Forelimb muscle (tissue), 1 donor: ENCODE measurements at places on chromosomes 2 and 18.
A peak's percentile ranks its signal among the peaks of the same experiment; 100 is the strongest.

GRCh38 chr2:160253440-160254188 lies 53.5 kb upstream of the ITGB6 start:
- DNase-seq = no peak

GRCh38 chr2:224110811-224111210 lies 71.7 kb upstream of the SERPINE2 start:
- DNase-seq = no peak

GRCh38 chr2:150374492-150374891 lies 113.0 kb downstream of the RND3 start:
- DNase-seq = peak; percentile 69

DNA sequence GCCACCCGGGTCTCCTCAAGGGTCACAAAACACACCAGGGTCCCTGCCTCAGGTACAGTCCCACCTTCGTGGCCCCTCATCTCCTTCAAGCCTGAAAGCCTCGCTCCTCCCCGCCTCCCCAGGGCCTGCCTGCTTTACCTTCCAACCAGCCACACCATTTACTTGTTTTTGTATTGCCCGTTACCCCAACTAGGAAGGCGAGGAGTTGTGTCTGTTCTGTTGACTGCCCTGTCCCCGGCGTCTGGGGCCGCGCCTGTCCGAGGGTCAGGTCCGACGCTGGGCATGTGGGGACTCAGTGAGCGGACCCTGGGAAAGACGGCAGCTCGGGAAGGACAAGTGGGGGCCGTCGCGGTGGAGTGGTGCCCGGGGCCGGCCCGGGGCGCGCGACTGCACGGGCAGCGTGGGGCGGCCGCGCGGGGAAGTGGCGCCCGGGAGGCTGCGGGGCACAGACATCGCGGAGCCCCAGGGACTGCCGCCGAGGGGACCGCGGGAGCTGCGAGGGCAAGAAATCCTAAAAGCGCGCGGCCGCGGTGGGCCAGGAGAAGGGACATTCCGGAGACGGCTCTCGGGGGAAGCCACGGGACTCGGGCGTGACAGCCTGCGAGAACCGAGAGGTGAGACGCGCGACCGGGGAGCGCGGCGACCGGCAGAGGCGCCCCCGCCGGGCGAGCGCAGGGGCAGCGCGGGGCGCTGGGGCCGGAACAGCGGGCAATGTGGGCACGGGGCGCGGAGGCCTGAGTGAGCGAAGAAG lies 797 bp upstream of the GRHL1 start:
- DNase-seq = no peak

GRCh38 chr2:165927353-165927752 lies 26.2 kb downstream of the TTC21B start:
- no peak for DNase-seq

- no peak for DNase-seq
These were observed 289.6 kb downstream of the PTPRM start for GRCh38 chr18:7856733-7857132.

- DNase-seq = no peak
These were observed 112.9 kb downstream of the PLB1 start for GRCh38 chr2:28608500-28609424.

- no peak for DNase-seq
These were observed 62.2 kb downstream of the ALPK2 start for GRCh38 chr18:58566556-58567292.

GRCh38 chr2:199101487-199101886 lies 356.3 kb downstream of the SATB2 start:
- no peak for DNase-seq

GRCh38 chr2:108810993-108811957 lies 24.7 kb downstream of the CCDC138 start:
- DNase-seq = no peak

DNA sequence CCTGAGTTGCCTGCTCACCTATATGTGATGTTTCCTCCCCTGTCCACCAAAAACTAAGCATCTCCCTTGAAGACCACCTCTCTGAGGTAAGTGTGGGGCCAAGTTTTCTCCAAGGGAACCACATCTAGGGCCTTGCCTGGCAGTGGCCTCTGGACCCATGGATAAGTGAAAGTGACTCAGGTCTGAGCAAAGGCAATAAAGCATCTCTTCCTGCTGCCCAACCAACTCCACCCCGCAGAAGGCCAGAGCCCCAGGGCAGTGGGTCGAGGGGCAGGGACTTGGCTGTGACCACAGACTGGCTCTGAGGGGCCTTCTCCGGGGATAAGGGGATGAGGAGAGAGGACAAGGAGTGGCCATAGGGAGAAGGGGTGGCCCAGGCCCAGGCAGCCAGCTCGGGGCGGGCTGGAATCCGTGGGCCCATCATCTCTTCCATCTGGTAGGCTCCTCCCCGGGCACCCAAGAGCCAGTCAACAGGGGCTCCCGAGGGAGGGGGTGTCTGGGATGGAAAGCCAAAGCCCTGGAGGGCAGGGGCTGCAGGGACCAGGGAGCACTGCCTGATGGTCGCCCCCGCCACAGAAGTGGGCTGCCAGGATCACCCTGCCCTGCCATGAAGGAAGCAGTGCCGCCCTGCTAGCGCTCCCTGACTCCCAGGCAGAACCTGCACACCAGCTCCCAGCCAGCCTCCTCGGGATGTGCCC lies 33.4 kb downstream of the EMX1 start:
- DNase-seq = no peak

- DNase-seq = no peak
These were observed 24.3 kb upstream of the STAT1 start for GRCh38 chr2:191038241-191038725.

- DNase-seq = peak; percentile 1
These were observed 294.4 kb upstream of the EPC2 start for GRCh38 chr2:148350199-148350598.

- no peak for DNase-seq
These were observed 30.1 kb downstream of the IL37 start for GRCh38 chr2:112940859-112941625.

GRCh38 chr2:117858336-117858735 lies 43.8 kb downstream of the DDX18 start:
- no peak for DNase-seq

- no peak for DNase-seq
These were observed 31.0 kb downstream of the COA5 start for GRCh38 chr2:98577313-98577712.

- DNase-seq = no peak
These were observed 41.4 kb upstream of the CYBRD1 start for GRCh38 chr2:171480908-171481307.

DNA sequence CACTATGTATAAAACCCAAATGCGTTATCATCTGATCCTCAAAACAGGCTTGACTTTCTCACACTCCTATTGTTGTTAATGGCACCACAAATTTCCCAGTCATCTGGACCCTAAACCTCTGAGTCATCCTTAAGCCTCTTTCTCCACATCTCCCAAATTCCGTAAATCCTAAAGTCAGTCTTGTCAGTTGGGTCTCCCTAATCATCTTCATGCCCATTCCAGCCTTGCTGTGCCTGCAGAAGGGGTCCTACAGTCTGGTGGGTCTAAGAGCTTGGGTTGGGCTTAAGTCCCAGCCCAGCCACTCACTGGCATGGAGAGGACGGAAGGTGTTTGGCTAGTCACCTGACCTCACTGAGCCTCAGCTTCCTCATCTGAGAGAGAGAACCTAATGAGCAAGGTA lies 265.1 kb upstream of the SIX3 start:
- DNase-seq = no peak

- DNase-seq = no peak
These were observed 68.0 kb downstream of the LDLRAD4 start for GRCh38 chr18:13286456-13287125.

GRCh38 chr18:58965291-58966004 lies 100.8 kb downstream of the ZNF532 start:
- no peak for DNase-seq

DNA sequence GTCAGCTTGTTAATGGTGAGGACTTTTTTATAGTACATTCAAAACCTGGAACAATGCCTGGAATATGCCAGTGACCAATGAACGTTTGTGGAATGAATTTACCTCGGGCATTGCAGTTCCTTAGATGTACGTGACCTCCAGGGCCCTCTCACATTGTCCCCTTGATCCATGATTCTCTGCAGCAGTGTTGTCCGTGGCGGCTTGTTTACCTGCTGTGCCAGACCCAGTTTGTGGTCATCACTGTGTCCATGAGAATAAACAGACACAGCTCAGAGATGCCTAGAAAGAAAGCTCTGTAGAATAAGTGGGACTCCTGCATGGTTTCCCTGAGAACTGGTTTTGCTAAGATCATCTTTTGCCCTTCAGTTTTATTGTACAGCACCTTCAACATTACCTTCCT lies 1132.2 kb downstream of the DPP10 start:
- DNase-seq = no peak

DNA sequence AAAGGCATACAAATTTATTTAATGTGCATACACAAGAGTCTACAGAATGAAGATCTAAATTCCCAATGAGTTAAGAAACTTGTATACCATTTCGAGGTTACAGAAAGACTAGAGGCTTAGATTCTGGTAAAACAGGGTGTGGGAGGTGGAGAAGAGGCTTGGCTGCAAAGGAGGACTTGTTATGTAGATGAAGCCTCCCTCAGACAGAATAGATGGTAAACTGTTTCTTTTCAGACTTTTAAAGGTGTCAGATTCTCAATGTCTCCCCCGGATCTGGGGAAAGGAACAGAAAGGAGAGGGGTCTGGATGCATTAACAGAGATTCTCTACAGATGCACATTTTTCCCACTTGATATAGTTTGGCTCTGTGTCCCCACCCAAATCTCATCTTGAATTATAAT lies 126.0 kb downstream of the ST6GAL2 start:
- DNase-seq = no peak

- no peak for DNase-seq
These were observed 24.4 kb downstream of the SERPINB4 start for GRCh38 chr18:63619661-63620060.

DNA sequence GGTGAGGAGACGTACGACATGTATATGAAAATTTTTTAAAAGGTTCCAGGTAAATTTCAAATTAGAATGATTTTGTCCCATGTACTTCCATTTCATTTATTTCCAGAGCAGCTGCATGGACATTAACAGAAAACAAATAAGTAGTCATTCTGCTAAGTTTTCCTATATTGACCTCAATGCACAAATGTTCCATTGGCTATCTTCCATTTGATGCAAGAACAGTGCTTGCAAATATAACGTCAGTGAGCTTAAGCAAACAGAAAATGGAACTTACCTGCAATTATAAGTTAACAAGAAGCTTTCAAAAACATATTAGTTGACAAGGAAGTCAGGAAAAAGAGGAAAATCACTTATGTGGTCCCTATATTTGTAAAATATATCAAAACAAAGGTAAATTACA lies 16.6 kb downstream of the PAIP2B start:
- no peak for DNase-seq

GRCh38 chr18:58222432-58223125 lies 178.6 kb downstream of the NEDD4L start:
- DNase-seq = no peak

DNA sequence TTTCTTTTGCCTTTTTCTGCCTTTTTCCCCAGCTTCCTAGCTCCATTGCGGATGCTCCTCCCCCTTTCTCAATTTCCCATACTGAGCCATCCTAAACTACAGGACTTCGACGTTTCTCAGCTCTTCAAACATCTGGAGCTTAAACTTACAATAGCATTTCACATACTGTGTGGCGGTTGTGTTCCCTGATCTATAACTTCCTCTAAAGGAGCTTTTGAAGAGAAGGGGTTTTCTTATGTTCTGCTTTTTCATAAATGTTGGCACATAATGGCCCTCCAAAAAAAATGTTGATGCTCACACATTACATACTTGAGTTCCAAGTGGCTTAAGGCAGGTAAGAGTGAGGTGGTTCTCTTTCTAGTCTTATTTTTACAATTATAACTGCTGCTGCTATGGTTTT lies 87.4 kb downstream of the RNF144A start:
- no peak for DNase-seq

- DNase-seq = no peak
These were observed 2.0 kb downstream of the VAMP8 start for GRCh38 chr2:85579266-85579935.

DNA sequence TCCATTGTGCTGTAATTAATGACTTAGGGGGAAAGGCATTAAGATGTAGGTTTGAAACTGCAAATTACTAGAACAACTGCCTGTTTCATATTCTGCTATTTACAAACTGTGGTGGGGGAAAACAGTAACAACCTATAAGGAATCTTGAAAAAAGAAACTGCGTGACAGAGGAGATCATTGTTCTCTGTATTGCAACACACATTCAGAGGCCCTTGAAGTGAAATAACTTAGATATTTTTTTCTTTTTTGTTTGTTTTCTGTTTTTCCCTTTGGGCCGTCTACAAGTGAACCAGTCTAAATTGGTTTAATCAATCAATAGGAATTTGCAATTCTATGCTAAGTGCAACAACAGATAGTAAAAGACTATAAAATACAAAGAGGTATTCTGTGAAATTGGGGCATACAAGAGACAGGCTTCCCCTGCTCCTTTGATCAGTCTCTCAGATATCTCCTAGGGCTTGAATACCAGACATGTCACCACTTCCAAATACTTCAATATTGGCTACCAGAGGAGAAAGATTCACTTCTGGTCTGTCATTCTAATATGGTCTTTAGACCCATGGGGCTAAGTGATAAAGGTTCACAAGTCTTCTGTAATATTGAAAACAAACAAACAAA lies 2055.1 kb upstream of the CELF4 start:
- no peak for DNase-seq

DNA sequence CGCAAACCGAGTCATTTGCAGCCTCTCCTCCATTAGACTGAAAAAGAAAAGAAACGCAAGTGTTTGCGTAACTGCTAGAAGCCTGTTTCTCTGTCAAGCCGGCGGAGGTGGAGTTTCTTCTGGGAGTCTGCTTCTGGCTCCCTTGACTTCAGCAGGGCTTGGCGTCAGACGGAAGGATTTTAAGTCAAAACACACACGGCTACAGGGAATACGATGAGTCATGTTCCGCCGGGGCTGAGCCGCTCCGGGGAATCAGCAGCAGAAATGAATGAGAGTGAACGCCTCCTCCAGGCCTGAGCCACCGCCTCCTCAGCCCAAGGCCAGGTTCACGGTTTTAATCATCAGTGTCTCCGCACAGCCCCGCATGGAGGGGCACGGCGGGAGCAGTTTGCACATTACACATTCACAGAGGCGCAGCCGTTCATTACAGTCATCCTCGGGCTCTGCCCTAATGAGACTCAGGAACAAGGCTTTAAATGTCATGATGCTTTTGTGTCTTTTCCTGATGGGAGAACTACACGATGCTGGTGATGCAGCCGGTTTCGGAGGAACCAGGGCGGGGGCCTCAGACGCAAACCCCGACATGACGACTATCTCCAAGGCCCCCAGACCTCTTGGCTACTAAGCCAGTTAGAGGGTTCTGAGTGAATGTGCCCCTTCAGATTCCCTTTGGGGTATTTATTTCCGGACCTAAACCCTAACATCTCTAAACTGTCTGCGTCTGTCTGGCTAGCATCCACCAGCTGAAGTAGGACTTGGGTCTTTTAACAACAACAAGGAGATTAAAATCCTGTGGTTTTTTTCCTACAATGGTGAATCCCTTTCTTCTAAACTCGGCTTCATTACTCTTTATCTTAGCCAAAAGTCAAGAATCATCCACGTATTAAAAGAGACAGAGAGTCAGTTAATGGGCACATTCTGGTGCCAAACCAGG lies 11.1 kb upstream of the SCG2 start:
- peak; percentile 41 for DNase-seq

GRCh38 chr2:129014432-129014831 lies 695.8 kb upstream of the HS6ST1 start:
- DNase-seq = no peak

GRCh38 chr2:33215299-33215698 lies 261.1 kb upstream of the RASGRP3 start:
- DNase-seq = no peak

- DNase-seq = no peak
These were observed 1.2 kb upstream of the E2F6 start for GRCh38 chr2:11467129-11467649.

- peak; percentile 28 for DNase-seq
These were observed 96.4 kb downstream of the RTP5 start for GRCh38 chr2:241965931-241966412.
